ENCODE measurements at places on chromosomes 5 and 9.

GRCh38 chr5:21910731-21911130 is 942.4 kb downstream of the CDH12 start:
- DNase-seq, result no peak

DNA sequence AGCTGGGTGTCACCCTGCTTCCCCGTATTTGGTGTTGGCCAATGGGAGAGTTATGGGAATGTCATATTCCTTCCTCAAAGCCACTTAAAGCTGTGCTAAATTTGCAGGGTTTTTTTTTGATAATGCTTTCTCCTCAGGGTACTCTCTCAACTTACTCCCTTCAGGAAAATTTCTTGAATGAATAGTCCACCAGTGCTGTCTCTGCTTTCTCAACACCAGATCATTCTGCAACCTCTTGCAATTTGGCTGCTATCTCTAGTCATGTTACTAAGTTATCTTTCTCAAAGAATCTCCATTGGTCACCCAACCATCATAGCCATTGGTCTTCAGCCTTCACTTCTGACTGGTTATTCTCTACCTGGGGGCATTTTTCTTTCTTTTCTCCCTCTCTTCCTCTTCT is 13.4 kb upstream of the TNFAIP8 start:
- DNase-seq, result no peak

GRCh38 chr9:34630402-34631154 is 1.7 kb upstream of the ARID3C start:
- DNase-seq, result no peak

DNA sequence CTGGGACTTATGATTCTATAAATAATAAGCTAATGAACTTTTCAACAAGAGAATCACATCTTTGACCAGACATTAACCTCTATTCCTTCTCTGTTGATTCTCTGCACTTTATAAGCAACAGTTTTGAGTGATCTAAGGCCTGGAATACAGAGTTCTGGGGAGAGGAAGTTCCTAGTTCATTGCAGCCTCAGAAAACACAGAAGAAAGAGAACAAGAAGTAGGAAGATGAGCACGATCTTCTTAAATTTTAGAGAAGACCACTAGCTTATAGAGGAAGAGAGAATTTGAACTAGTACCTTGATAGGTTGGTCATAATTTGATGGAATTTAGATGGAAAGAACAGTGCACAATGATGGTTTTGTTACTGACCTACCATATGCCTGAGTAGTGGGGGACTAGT is 8.5 kb upstream of the C9orf72 start:
- no peak for DNase-seq

Measured in NCI-H1092 (cell line).